Osteocyte (in vitro differentiated cells): ENCODE measurements at places on chromosomes 3 and 15.
A peak's percentile ranks its signal among the peaks of the same experiment; 100 is the strongest.

- no peaks in the 10 kb centered on the region for H3K36me3 ChIP-seq
- no peak overlapping the region for H3K4me3 ChIP-seq
- DNase-seq, result no peak
- H3K4me1 ChIP-seq, result no peaks in the 10 kb centered on the region
Measured at GRCh38 chr3:46334741-46335478, 19.0 kb upstream of the CCR2 start.

DNA sequence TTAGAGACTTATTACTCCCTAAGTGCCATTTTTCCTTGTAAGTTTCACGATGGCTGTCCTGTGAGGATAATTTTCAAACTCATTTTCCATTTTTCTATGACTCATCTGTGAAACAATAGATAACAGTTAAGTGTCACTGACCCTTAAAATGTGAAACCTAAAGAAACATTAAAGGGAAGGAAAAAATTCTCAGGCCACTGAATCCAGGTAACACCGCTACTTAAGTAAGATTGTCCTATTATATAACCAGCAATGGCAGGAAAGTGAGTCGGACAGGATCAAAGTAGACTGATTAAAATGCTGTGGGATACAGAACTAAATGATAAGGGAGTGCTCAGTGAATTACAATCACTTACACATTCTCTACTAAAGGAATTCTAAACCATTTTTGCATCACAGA lies 12.4 kb downstream of the PLD1 start:
- H3K27me3 ChIP-seq, result no peaks in the 10 kb centered on the region
- H3K4me1 ChIP-seq, result peaks cover 22% of the 10 kb centered on the region
- H3K36me3 ChIP-seq, result peaks cover under 1% of the 10 kb centered on the region
- no peak overlapping the region for H3K4me3 ChIP-seq
- DNase-seq, result no peak
- peak overlapping the region; percentile 39 for H3K27ac ChIP-seq

DNA sequence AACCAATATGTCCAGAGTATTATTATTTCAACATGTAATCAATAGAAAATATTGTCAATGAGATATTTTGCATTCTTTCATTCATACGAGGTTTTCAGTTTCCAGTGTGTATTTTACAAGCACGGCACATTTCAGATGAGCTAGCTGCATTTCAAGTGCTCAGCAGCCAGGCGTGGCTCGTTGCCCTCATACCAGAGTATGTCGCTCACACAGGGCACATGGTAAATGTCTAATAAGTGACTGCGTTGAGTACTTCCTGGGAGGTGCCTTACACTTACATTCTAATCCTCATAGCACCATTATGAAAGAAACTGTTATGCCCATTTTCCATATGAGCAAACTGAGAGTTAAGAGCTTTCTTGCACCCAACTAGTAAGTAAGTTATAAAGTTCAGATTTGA lies 47.4 kb downstream of the TMEM266 start:
- H3K4me3 ChIP-seq, result no peak overlapping the region
- H3K36me3 ChIP-seq, result no peaks in the 10 kb centered on the region
- peaks cover 24% of the 10 kb centered on the region for H3K27me3 ChIP-seq

GRCh38 chr15:69782809-69783208 lies 314.9 kb downstream of the TLE3 start:
- H3K27me3 ChIP-seq, result peaks cover 49% of the 10 kb centered on the region
- no peak overlapping the region for H3K4me3 ChIP-seq
